ENCODE measurements at places on chromosomes 7 and 10.

DNA sequence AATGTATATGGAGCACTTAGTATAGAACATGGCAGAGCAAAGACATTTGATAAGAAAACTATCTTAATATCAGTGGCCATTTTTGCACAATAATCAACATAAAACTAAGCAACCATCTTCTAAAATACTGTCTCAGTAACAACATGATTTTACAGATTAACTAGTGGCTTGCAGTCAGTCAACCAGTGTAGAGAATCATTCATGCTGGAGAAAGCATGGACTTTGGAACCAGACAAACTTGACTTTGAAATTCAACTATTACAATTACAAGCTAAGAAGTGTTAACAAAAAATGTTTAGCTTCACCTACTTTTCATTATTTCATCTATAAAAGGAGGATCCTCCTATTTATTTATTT is 27.7 kb downstream of the CUBN start:
- no peak for DNase-seq

GRCh38 chr10:96047004-96047649 is 3.7 kb downstream of the CCNJ start:
- no peak for DNase-seq

DNA sequence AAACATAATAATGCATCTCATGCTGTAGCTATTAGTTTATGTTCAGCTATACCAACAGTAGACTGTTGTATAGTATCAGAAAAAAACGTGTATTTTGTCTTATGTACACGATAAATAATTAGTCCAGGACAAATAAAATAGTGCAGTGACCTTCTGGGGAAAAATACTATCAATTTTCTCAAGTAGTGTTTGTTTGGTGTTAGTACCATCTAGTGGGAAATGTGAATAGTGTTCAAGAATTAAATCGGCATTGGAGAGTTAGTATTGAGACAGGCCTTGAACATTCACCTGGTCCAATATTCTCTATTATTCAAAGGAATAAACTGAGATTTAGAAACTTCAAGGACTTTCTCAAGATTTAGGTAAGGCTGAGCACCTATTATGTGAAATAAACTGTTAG is 21.7 kb upstream of the OR2A5 start:
- DNase-seq: no peak

GRCh38 chr10:112344261-112344660 is 29.7 kb upstream of the ACSL5 start:
- DNase-seq: no peak

DNA sequence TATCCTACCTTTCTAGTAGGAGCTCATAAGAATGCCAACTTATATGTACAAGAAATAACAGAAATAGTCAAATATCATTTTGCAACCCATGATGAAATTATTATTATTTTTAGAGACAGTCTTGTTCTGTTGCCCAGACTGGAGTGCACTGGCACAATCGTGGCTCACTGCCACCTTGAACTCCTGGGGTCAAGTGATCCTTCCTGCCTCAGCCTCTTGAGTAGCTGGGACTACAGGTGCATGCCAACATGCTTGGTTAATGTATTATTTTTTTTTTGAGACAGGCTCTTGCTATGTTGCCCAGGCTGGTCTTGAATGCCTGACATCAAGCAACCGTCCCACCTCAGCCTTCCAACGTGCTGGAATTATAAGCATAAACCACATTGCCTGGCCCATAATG is 44.8 kb downstream of the TNPO3 start:
- DNase-seq: no peak

DNA sequence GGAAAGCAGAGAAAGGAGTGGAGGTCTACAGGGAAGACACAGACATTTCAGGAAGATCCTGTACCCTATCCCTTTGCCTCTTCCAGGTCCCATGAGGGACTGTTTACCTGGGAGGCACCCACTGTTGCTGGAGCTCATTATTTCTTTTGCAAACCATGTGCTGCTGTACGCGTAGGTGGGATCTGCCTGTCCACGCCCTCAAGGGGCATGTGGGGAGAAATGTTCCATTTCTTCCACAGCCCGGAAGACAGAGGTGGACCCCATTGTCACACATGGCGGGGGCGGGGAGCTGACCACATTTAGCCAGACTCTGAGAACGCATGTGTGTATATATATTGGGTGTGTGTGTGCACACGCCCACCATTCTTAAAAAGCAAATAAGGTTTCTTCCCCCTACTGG is 2.0 kb downstream of the PLXNA4 start:
- no peak for DNase-seq

DNA sequence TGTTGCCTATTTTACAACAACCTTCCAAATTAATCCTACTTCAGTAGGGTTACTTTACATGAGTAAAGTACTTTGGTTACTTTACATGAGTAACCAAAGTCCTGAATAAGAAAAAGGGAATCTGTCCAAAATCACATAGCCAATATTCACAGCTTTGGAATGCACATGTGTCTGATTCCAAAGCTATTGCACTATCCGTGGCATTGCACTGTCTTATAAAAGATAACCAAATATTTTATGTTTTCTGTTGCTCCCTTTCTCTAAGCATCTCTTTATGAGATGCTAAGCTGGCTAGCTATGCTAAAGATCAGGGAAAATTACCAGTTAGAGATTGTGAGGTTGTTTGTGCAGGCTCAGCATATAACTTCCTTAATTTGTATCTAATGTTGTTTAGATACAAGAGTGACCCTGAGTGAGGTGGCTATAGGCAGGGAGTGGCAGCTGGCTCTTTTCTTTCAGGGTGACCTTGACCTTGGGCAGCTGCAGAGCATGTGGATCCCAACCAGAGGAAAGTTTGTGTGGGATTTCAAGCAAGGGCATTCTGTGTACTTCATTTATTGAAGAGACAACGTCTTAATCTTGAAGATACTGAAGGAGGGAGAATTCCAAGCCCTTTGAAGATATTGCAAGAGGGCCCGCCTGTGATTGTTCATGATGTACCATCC is 366.1 kb upstream of the ANKRD30A start:
- DNase-seq: no peak

DNA sequence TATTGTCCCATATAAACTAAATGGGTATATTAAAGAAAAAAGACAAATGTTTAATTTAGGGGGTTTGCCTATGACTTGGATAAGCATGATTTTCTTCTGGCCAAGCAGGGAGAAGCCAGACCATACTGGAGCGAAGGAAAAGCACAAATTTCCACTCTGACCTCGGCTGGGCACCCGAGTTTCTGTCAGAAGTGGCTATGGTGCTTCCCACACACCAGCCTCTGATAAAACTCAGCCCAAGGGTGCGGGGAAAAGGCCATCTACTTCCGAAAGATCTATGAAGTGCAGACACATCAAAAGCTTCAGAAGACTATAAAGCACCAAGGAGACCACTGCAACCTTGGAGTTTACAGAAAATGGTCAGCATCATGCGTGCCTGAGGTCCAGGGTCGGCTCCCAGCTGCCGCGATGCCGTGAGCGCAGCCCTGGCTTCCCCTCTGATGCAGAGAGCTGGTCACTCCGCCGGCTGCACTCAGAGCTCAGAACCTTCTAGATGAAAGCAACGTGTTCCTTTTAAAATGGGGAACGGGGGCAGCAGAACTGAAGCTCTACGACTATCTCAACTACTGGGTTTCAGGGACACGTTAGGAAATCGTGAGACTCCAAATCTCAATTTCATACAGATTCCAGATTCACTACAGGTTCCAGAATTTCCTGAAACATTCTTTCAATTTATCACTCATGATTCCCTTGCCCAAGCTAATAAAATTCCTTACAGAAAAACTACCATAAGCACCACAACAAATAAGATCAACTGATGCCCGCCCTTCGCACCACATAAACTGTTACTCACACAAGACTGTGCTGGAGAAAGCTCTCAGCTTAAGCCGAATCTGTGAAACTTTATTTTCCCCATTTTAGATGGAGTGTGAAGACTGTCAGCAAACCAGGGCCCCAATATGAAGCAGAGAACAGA is 84.5 kb downstream of the DIP2C start:
- DNase-seq: no peak

GRCh38 chr7:99403764-99404163 is 4.6 kb downstream of the PDAP1 start:
- DNase-seq: no peak

DNA sequence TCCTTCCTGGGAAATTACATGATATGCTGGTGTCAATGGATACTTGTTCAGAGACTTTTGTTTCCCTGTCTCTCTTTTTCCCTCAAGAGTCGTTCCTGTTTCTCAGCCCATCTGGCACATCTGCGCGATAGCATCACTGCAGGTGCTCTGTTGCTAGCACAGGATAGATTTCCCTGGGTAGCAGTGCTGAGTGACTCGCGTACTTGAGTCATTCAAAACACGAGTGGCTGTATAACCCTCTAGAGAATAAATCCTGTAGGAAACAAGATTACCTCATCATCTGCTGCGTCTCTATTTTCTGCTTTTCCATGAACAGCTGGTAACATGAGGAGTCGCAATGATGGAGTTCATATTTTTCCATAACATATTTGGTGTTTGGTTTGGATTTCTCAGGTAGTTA is 452.0 kb upstream of the FZD8 start:
- DNase-seq: no peak

- no peak for DNase-seq
Observed at GRCh38 chr7:41503438-41503837, 199.5 kb downstream of the INHBA start.

DNA sequence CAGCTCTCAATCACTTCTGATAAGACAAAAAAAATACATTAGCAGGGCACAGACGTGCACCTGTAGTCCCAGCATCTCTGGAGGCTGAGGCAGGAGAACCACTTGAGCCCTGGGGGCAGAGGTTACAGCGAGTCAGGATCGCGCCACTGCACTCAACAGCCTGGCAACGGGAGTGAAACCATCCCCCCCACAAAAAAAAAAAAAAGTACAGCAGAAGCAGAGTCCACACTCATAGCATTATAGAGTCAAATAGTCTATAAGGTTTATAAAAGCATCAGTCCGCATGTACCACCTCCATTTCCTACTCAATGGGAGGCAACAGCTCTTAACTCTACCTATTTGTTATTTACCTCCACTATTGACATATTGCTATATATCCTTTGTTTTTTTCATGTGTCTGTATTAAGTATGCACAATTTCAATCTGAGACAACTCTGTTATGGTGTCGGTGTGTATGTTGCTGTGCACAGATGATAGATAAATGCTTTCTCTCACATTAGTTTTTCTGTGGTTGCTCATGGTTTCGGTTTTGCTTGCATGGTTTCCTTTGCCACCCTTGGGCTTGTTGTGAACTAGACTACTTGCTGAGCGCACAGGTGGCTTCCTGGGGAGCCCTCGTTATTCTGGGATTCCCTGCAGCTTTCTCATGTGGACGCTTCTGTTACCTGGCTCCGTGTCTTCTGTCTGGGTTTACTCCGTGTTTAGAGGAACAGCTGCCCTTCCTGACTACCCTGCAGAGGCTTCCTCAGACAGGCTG is 40.4 kb downstream of the PROSER2 start:
- no peak for DNase-seq

DNA sequence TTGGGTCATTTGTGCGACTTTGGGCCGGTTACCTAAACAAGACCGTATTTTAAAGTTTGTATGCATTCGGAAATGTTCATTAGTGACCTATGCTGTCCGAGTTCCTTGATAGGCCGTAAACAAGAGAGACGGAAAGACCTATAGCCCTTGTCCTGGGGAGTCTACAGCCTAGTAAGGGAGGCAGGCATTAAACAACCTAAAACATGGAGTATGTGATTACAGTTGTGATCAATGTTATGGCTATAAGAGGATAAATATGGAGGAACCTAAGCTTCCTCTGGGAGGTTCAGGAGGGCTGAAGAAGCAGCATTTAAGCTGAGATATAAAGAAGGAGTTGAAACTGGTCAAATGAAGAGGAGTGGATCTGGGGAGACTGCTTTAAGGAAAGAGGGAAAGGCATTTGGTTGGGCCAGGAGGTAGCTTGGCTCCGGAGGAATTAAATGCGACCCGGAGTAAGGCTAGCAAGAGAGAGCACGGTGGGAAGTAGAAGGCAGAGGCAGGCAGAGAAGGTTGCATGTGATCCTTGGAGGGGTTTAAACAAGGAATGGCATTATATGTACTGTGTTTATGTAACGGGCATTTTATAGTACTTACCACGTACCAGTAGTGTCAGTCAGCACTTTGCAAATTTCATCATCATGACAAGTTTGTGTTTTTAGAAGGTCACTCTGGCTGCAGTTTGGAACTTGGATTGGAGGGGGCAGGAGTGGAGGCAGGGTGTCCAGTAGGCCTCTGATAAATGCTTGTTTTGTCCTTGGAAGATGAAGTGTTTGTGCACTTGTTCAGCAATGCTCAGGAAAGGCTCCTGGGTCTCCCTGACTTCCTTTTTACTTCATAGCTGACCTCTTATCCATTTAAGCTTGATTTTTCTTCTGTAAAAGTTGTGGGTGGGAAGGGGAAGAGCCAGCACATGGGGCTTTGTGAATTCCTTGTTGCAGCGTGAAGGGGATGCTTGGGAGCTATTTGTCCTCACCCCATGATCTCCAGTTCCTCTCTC is 1.0 kb upstream of the AVPI1 start:
- no peak for DNase-seq

DNA sequence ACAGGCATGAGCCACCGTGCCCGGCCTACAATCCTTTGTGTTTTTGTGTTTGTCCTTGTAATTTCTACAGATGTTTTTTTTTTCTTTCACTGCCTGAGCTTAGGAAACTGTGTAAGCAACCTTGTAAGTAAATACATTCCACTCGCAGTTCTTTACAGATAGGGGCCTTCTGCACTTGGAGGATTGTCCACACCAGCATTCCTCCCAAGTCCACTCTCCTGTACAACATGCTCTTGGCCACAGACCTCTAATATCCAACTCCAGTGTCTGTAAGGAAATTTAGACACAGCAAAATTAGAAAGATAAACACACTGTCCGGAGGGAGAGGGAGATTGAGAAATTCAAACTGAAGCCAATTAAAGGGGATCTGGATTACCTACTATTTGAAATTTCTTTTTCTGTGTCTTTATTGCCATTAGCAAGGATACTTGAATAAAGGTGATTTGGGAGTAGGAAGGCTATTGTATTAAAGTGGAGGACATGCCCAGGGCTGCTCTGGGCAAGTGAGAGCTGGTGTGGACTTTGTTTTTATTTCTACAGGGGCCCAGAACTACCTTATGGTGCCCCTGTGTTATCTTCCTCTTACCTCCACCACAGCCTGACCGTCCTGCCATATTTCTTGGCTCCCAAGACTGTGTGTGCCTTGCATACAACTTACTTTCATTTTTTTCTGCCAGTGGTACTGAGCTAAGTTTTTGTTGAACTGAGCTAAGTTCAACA is 9.7 kb downstream of the MXI1 start:
- no peak for DNase-seq

- no peak for DNase-seq
Observed at GRCh38 chr7:24216576-24217125, 67.3 kb upstream of the NPY start.

- no peak for DNase-seq
Observed at GRCh38 chr10:127948791-127949190, 41.9 kb downstream of the PTPRE start.

DNA sequence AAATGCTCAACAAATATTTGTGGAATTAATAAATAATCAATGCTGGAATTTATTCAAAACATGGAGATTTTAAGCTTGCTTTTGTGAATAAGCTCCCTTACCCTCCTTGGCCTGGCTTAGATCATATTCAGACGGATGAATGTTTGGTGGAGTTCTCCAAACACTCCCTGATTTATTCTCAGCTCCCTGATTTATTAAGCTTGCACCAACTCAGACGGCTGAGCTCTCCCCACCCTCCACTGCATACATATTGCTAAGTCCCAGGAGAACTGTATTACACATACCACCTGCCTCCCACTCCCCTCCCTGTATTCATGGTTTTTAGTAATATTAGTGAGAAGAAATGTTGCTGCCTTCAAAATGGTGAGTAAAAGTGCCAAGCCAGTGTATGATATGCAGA is 1057.5 kb downstream of the SORCS3 start:
- no peak for DNase-seq

GRCh38 chr10:66925896-66926715 is at the start of gene LRRTM3:
Gene LRRTM3, plus strand, starts transcription at chr10:66926036.
- DNase-seq: no peak
